Stomach (tissue), 19 donors: ENCODE measurements at places on chromosomes 1 and 21. TPM values are rescaled to one million over a fixed set of nuclear protein-coding genes. Genes with fewer than 3 reads are reported as not detected.

DNA sequence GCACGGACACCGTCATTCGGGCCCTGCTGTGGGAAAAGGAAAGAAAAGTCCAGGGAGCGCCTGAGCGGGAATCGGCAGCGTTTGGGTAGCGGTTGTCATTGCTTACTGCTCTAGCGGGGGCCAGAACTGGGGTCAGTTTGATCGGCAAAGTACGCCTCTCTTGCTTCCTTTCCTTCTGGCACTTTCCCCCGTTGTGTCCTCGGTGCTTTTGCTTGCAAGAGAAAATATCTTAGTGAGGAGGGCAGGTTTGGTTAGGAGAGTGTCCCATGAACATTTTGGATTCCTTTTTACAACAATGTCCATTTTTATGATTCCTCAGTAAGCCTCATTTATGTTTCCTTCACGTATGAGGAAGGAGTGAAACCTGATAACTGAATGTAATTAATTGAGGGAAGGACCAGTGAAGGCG lies 670 bp downstream of the ST3GAL3 start:
- H3K4me1 ChIP-seq, result peaks cover 11% of the 10 kb centered on the region
- DNase-seq, result no peak
- peaks cover 27% of the 10 kb centered on the region for H3K36me3 ChIP-seq
- H3K27ac ChIP-seq, result peak overlapping the region; percentile 69

DNA sequence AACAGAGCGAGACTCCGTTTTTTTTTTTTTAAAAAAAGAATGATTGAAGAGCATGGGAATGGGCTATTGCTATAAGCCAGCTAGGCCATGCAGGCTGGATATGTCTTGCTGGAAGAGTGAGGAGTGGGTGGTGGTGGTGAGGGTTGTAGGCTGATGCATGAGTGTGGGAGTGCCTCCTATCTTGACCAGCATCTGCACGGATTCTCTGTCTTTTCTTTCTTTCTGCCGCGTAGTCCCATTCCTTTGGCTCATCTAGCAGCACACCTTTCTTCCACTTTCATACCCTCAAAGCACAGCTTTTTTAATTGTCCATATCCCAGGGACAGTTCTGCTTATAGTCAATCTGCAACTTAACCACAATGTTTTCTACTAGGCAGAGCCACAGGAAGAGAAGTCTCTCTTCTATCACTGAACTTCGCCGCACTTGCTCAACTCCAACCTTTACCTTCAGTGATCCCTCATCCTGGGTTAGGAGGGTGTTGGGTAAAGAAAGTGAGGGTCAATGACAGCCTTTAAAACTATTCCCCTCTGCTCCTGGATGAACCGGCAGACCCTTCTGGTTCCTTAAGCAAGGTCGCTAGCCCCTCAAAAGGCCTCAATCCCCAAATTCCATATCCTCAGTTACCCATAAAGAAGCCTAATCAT lies 15.2 kb downstream of the ADCY10 start:
- H3K4me3 ChIP-seq, result no peak overlapping the region
- H3K4me1 ChIP-seq, result peaks cover 16% of the 10 kb centered on the region
- no peaks in the 10 kb centered on the region for H3K27me3 ChIP-seq
- H3K27ac ChIP-seq, result peak overlapping the region; percentile 26
- no peak for DNase-seq

DNA sequence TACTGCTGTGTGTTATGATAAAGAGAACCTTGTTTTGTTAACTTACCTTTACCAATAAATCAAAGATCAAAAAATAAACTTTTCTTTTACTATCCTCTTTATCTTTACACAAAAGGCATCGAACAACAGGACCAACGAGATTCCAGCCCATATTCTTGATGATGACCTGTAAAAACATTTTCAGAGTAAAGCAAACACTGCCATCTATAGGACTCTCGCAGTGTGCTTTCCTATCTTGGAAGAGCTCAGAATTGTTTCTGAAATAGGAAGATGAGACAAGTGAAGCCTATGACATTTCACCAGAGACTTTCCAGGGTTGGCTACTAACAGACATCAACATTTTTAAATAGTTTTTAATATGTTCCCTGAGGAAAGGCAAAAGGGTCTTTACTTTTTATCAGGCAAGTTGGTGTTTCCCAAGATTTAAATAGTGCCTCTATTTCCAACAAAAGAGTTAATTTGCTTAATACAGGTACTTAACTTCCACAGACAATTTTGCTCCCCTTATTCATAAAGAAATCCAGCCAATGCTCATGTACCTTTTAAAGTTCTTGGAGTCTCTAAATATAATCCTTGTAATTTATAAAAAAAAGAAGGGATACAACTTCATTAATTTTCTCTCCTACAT lies 7.3 kb downstream of the GLMN start:
- H3K4me1 ChIP-seq, result no peaks in the 10 kb centered on the region
- peaks cover 56% of the 10 kb centered on the region for H3K36me3 ChIP-seq
- no peak overlapping the region for H3K27ac ChIP-seq
- H3K4me3 ChIP-seq, result no peak overlapping the region
- no peaks in the 10 kb centered on the region for H3K27me3 ChIP-seq

DNA sequence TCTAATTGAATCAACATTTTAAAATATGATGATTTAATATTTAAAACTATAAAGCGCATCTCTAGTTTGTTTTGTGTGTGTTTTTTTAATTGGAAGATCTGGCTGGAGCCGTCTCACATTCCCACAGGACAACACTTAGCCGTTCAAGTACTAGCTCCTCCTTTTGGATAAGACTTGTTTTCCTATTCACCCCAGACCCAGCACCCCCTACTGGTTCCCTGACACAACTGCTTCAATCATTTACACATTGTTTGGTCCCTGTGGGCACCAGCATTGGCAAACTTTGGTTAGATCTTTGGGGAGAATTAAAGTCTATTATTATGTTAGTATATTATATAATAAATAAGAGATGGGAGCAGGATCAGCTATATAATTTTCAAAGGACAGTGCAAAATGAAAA lies 34.5 kb downstream of the TYW3 start:
- no peaks in the 10 kb centered on the region for H3K4me1 ChIP-seq
- peaks cover 22% of the 10 kb centered on the region for H3K36me3 ChIP-seq
- H3K27me3 ChIP-seq, result no peaks in the 10 kb centered on the region
- no peak overlapping the region for H3K4me3 ChIP-seq
- H3K27ac ChIP-seq, result no peak overlapping the region
- DNase-seq, result no peak

GRCh38 chr21:25186273-25186672 lies 421.0 kb downstream of the MRPL39 start:
- DNase-seq, result no peak
- H3K4me1 ChIP-seq, result no peaks in the 10 kb centered on the region
- no peak overlapping the region for H3K4me3 ChIP-seq
- no peaks in the 10 kb centered on the region for H3K27me3 ChIP-seq
- H3K27ac ChIP-seq, result no peak overlapping the region
- H3K36me3 ChIP-seq, result no peaks in the 10 kb centered on the region

DNA sequence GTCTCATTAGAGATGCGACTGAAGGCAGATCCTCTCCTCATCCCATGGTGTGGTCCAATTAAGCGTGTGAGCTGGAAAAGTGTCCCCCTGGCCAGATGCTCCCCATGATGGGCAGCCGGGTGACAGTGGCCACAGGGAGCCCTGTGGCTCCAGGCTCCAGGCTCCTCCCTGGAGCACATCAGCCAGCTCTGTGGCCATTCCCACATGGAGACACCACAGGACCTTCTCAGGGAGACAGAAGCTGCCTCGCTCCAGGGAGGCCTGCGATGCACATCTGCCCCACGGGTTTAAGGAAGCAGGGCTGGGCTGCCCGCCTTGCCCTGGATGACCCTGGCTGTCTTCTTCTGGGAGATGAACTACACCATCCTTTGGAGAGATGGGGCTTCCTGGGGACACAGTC lies 99.9 kb upstream of the TLR5 start:
- H3K4me1 ChIP-seq, result no peaks in the 10 kb centered on the region
- no peak for DNase-seq
- no peaks in the 10 kb centered on the region for H3K36me3 ChIP-seq
- H3K27ac ChIP-seq, result no peak overlapping the region

- no peak overlapping the region for H3K4me3 ChIP-seq
- no peaks in the 10 kb centered on the region for H3K27me3 ChIP-seq
- no peaks in the 10 kb centered on the region for H3K36me3 ChIP-seq
- no peak for DNase-seq
- no peak overlapping the region for H3K27ac ChIP-seq
Observed at GRCh38 chr1:229845410-229846138, 219.5 kb downstream of the URB2 start.

- H3K36me3 ChIP-seq, result peaks cover 30% of the 10 kb centered on the region
- DNase-seq, result no peak
Observed at GRCh38 chr1:115668579-115668978, 26.8 kb downstream of the VANGL1 start.

DNA sequence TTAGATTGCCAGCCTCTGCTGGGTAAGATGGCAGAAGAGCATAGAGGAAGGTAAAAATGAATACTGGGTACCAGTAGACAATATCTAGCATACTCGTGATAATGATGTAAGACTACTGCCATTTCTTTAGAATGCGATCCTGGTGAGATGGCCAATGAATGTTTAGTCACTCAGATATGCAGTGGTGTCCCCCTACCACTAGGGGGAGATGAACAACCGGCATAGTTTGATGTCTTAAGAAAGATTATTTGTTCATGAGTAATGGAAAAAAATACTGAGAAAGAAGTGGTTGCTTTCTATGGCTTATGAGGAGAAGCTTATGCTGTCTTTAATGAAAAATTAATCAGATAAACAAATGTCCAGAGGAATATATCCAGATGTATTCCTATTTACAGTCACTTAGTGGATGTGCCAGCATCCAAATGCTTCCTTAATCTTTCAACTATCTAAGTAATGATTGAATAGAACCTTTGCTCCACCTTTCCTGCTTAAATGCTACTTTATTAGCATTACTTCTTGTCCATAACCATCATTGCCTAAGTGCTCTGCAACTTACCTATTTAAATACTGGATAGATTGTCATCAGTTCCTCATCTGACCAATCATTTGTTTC lies 256.6 kb downstream of the ST6GALNAC3 start:
- H3K27me3 ChIP-seq, result no peaks in the 10 kb centered on the region
- H3K27ac ChIP-seq, result no peak overlapping the region
- no peak overlapping the region for H3K4me3 ChIP-seq
- H3K4me1 ChIP-seq, result no peaks in the 10 kb centered on the region
- no peak for DNase-seq

DNA sequence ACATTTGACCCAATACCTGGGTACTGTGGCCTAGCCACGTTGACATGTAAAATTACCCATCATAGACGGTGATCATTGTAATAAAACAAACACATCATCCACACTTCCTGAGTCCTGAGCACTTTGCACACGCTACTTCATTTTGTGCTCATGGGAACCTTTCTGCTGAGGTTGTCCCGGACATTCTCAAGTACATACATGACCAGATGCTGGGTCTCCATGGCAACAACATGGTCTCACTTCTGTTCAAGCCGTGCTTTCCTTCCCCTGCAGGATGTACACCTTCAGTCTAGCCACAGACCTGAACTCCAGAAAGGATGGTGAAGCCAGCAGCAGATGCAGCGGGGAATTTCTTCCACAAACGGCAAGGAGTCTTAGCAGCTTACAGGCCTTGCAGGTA lies 22.7 kb downstream of the UBASH3A start:
- H3K4me1 ChIP-seq, result no peaks in the 10 kb centered on the region
- peak; percentile 54 for DNase-seq
- H3K27me3 ChIP-seq, result no peaks in the 10 kb centered on the region
- H3K36me3 ChIP-seq, result no peaks in the 10 kb centered on the region

DNA sequence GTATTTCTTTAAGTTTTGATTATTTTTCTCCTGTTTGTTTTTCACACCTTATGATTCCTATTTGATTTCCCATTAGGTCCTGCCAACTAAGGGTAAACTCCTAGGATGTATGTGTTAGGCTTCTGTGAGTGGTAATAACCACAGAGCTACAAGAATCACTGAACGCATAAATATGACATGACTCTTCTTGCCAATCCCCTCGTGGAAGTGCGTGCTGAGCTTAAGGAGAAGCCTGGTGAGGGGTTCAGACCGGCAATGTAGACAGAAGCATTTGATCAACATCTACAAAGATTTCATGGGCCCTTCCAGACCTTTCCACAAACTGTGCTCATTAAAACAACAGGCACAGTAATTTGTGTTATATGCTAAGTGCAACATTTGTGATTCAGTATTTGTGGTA lies 273.8 kb upstream of the SNX7 start:
- no peaks in the 10 kb centered on the region for H3K4me1 ChIP-seq
- no peaks in the 10 kb centered on the region for H3K36me3 ChIP-seq
- no peaks in the 10 kb centered on the region for H3K27me3 ChIP-seq
- no peak for DNase-seq

DNA sequence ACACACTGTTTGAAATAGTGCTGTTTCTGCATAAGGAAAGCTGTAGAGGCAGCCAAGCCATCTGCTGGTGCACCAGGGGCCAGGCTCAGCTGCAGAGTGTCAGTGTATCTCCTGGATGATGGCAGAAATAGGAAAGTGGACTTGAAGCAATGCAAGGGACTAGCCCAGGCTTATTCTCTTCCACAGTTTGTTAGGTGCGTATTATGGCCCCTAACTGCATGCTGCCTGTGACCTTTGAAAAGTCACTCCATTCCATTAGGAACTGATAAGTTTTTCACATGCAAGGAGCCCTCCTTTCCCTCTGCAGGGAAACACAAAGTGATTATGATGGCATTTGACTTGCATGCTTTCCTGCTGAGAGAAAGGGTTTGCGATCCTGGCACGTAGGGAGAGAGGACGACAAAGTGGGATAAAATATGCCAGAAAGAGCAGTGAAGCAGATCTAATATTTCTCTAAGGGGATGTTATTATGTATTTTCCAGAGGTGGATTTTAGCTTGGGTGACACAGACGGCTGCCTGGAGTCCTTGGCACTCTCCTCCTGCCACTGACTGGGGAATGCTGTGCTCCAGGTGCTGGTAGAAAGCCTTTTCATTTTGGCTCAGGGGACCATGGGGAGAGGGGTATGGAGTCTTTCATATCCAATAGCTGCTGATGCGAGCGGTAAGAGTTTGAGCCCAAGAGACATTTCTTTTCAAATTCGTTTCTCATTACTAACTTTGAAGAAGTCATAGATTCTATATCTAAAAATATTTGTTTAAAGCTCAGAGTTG lies 402.1 kb upstream of the B3GALT2 start:
- H3K27ac ChIP-seq, result no peak overlapping the region
- H3K36me3 ChIP-seq, result no peaks in the 10 kb centered on the region
- no peak overlapping the region for H3K4me3 ChIP-seq
- H3K4me1 ChIP-seq, result peaks cover 5% of the 10 kb centered on the region
- no peaks in the 10 kb centered on the region for H3K27me3 ChIP-seq
- DNase-seq, result peak; percentile 20

Gene FCRL2
- 0.73 TPM for total RNA-seq

Gene KRTAP12-2
- total RNA-seq, result not detected

Gene AMY1B
- total RNA-seq, result not detected

Gene SLAMF1
- not detected for total RNA-seq
